ENCODE measurements at places on chromosomes 12 and 14. TPM values are rescaled to one million over a fixed set of nuclear protein-coding genes. Genes with fewer than 3 reads are reported as not detected.

Gene INF2
- 290 TPM for total RNA-seq

Gene DNAI7
- total RNA-seq: 3.9 TPM

- DNase-seq: no peak
Observed at GRCh38 chr14:35123388-35123703, 994 bp downstream of the PRORP start.

Gene REM2
- 1.3 TPM for total RNA-seq

GRCh38 chr14:93006567-93007051 lies 83.7 kb downstream of the CHGA start:
- DNase-seq: no peak

DNA sequence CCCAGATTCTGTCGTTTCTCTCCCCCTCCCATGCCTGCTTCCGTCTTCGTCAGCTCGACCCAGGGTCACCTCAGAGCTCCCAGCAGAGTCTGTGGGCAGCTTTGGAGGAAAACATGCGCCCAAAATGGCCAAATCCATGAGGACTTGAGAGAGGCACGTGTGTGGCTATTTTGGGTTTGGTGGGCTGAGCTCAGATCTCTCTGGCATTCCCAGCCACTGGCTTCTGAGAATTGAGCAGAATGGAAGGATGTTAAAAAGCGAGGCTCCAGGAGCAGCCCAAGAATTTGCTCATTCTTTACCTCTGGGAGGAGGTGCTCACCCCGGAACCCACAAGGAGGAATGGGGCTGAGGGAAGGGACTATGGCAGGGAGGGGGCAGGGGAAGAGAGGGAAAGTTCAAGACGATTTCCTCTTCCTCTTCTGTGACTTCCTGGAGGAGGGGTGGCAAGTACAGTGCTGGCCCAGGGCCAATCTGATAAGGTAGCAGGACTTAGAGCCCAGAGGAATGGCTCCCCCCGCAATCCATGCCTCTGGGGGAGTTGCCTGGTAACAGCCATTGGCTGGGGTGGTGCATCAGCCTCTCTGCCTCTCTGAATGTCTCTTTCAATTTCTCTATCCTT lies 20.1 kb downstream of the TSPAN9 start:
- DNase-seq: peak; percentile 61

- DNase-seq: no peak
Observed at GRCh38 chr12:83827860-83828259, 1084.7 kb downstream of the SLC6A15 start.

- DNase-seq: no peak
Observed at GRCh38 chr14:79734151-79734550, 477.2 kb downstream of the DIO2 start.

GRCh38 chr12:58655375-58655774 lies 264.9 kb downstream of the LRIG3 start:
- no peak for DNase-seq

GRCh38 chr14:72173038-72173720 lies 240.9 kb downstream of the RGS6 start:
- no peak for DNase-seq

Gene TCL1B
- not detected for total RNA-seq

DNA sequence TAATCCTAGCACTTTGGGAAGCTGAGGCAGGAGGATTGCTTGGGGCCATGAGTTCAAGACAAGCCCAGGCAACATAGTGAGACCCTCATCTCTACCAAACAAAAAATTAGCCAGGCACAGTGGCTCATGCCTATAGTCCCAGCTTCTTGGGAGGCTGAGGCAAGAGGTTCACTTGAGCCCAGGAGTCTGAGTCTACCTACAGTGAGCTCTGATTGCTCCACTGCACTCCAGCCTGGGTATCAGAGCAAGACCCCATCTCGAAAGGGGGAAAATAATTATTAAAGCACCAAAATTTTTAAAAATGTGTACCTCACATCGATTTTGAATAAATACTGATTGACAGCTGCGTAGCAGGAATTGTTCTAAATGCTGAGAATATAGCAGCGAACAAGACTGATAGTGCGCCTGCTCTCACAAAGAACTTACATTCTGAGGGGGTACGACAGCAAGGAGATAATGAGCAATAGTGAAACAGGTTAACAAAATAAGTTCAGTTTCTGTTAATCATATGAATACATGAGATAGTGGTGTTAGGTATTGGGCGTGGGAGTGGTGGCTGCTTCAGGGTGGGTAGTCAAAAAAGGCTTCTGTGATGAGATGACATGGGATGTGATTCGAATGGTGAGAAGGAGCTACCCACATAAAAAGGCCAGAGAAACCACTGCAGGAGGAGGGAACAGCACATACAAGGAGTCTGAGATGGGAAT lies 19.6 kb downstream of the HCFC2 start:
- no peak for DNase-seq

DNA sequence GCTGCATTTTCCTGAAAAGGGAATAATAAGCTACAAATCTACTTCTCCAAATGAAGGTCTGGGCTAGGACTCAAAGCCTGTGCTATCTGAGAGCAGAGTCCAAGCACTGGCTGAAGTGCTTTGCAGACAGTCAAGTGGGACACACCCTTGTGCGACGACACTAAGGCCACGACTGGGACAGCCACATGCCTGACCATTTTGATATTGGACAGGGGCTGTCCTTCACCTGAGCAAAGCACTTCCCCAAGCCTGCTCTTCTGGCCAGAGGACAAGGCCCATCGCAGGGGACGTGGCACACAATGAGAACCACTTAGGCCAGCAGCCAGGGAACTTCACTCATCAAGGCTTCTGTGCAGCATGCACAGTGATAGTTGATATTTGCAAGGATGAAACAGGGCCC lies 71.4 kb downstream of the RBM19 start:
- no peak for DNase-seq

GRCh38 chr14:75222208-75222701 lies 45.8 kb upstream of the TMED10 start:
- no peak for DNase-seq

Gene FANCM
- 7.5 TPM for total RNA-seq

- DNase-seq: no peak
Observed at GRCh38 chr14:87231336-87232026, 761.5 kb downstream of the GALC start.

Gene SLC2A14
- total RNA-seq: 1.2 TPM

- DNase-seq: no peak
Observed at GRCh38 chr14:79525416-79525815, 685.9 kb downstream of the DIO2 start.

- DNase-seq: no peak
Observed at GRCh38 chr12:104600790-104601739, 144.3 kb downstream of the CHST11 start.

DNA sequence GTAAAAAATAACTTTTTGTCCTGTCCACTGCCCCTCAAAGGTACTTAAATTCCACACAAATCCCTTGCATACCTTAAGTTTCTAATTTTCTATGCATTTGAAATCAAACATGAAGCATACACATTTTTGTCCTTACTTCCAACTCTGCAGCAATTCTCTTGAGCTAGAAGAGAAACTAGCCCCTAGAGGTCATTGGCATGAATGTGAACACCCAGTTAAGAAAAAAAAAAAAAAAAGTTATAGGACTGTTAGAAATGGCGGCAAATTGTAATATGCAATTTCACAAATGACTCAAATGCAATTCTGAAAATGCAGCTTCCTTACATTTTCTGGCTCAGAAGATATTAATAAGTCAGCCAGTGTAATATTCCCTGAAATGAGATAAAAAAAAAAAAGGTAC lies 4.6 kb upstream of the ESR2 start:
- no peak for DNase-seq

Gene TROAP
- not detected for total RNA-seq

Gene STON2
- total RNA-seq: 83.9 TPM

- DNase-seq: peak; percentile 69
Observed at GRCh38 chr12:12349711-12350665, at the start of gene MANSC1. Gene MANSC1 (minus strand): TSS chr12:12350242. CDS start chr12:12343314, 6,928 bp downstream.

GRCh38 chr12:49916129-49916919 lies 12.6 kb upstream of the FAIM2 start:
- DNase-seq: no peak

DNA sequence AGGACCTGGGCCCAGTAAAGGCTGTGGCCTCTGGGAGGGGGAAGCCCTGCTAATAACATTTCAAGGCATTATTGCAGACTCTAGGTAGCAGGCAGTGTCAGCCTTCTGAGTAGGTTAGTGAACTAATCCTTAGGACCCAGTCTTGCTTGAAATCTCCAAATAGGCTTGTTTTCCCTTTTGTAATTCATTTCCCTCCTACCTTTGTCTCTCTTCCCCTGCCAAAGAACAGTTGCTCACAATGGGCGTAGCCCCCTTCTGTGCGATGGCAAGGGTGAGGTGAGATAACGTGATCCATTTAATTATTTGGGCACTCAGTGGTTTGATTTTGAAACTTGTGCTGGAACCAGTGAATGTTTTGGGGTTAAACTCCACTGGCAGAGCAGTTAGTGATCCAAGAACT lies 10.9 kb downstream of the PELI2 start:
- DNase-seq: no peak

- peak; percentile 67 for DNase-seq
Observed at GRCh38 chr14:96055753-96056508, 16.8 kb downstream of the C14orf132 start.

DNA sequence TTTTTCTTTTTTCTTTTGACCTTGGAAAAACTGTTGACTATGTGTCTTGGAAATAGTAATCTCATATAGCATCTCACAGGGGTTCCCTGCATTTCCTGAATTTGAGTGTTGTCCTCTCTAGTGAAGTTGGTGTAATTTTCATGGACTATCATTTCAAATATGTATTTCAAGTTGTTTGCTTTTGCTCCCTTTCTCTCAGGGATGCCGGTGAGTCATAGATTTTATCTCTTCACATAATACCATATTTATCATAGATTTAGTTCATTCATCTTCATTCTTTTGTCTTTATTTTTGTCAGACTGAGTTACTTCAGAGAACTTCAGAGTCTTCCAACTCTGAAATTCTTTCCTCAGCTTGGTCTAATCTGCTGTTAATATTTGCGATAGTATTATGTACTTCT lies 1320.6 kb downstream of the LRFN5 start:
- no peak for DNase-seq

GRCh38 chr14:41860586-41860985 lies 253.9 kb downstream of the LRFN5 start:
- no peak for DNase-seq

DNA sequence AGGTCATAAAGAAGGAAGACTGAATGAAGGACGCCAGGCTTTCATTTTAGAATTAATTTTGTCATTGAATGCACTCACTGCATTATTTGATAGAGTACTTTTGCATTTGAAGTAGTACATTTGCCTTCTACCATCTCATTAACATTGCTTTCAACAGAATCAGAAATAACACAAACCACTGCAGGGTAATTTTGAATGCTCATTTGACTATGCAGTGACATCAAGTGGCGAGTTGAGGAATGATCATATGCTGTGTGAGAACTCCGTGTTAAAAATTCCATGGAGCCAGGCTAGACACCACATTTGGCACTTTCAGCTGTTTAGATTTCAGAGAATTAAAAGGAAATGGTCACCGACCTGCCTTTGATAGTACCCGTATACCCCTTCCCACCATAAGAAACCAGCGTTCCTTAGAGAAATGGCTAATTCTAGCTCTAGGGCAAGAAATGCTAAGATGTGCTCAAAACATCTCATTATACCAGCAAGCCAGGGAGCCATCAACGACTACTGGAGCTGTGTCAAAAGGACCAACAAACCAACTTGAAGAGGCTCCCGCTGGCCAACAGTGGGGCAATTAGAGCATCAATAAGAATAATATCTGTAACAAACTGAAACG lies 16.5 kb downstream of the HEBP1 start:
- peak; percentile 47 for DNase-seq

DNA sequence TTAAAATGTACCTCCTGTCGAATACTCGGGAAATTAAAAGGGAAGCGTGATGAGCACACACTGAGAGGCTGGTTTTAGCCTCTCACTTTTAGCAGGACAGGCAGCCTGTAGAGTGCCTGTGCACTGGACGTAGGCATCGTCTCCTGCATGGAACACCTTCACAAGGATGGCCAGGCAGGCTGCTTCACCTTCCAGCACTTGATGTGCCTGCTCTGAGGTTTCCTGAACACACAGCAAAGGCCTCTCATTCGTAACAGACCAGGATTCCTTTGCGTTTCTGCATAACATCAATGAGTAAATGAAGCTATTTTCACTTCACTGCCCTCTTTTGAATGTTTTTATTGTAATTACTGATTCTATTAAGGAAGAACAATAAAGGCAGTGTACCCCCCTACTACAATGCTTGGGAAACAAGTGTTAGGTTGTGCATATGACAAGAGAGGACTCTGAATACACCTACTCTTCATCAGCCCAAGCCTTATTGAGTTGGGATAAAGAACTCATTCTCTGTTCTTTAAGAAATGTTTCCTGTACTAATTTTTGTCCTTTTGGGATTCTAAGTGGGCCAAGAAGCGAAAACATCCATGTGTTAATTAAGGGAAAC lies 1077.6 kb upstream of the FOXG1 start:
- no peak for DNase-seq

Gene OR6C2
- total RNA-seq: not detected

DNA sequence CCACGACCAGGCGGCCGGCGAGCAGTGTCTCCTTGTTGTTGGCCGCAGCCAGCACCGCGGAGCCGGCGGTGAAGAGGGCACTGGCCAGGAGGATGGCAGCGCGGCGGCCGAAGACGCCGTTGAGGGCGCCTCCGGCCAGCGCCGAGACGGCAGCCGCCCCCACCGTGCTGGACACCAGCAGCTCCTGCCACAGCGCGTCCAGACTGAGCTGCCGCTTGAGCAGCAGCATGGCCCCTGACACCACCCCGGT lies 691 bp downstream of the SLC2A13 start:
- DNase-seq: no peak

Gene PLEKHD1
- 3.0 TPM for total RNA-seq

DNA sequence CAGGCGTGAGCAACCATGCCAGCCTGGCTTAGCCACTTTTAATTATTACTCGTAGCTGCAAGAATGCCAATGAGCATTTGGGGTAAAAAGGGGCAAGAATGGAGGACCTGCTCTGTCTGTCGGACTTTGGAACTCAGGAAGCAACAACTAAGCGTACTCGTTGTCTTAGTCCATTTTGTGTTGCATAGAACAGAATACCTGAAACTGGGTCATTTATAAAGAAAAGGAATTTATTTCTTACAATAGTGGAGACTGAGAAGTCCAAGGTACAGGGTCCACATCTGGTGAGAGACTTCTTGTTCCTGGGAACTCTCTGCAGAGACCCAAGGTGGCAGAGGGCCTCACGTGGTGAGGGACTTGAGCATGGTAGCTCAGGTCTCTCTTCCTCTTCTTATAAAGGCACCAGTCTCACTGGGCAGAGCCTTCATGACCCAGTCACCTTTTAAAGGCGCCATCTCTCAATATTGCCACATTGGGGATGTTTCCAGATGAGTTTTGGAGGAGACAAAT lies 29.2 kb downstream of the SLC35E3 start:
- no peak for DNase-seq

Gene LRCOL1
- not detected for total RNA-seq
